ENCODE measurements at places on chromosomes 5 and 9.
A peak's percentile ranks its signal among the peaks of the same experiment; 100 is the strongest.

- no peak for DNase-seq
Measured at GRCh38 chr5:112628214-112628980, 109.3 kb upstream of the APC start.

- no peak for DNase-seq
Measured at GRCh38 chr9:87883990-87884389, 1.3 kb downstream of the SPATA31E1 start.

- DNase-seq, result no peak
Measured at GRCh38 chr9:16266648-16267276, 603.7 kb downstream of the BNC2 start.

GRCh38 chr5:17445185-17445584 lies 52.8 kb upstream of the TAF11L2 start:
- DNase-seq, result no peak

- no peak for DNase-seq
Measured at GRCh38 chr5:55540525-55540924, 5.8 kb upstream of the PLPP1 start.

DNA sequence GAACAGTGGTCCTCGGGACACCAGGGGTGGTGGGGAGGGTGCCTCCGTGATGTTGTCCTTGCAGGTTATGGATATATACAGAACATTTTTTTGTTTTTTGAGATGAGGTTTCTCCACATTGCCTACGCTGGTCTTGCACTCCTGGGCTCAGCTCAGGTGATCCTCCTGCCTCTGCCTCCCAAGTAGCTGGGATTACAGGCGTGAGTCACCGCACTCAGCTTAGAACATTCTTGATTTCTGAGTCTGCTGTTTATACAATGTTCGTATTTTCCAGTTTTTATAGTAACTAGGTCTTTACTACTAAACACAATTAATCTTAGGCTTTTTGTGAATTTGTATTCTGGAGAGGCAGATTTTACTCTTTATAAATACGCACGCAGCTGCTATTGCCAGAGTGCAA lies 6.0 kb downstream of the PMPCA start:
- DNase-seq, result no peak

DNA sequence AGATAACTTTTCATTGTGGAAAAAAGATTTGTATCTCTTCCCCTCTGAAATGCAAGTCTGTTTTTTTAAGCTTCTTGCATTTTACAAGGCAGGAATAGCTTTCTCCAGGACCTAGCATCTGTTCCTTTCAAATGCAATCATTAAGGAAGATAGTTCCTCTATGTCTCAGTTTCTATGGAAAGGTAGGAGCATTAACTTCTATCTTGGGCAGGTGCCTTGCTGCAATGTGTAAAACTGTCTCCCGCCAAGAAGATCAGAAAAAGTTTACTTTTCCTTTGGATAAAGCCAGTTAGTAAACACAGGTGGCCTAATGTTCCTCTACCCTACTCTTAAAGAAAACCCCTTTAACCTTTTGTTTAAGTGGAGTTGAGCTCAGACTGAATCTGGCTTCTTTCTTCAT lies 560.6 kb upstream of the CYLC2 start:
- no peak for DNase-seq

- no peak for DNase-seq
Measured at GRCh38 chr9:38039090-38039906, 29.7 kb downstream of the SHB start.

DNA sequence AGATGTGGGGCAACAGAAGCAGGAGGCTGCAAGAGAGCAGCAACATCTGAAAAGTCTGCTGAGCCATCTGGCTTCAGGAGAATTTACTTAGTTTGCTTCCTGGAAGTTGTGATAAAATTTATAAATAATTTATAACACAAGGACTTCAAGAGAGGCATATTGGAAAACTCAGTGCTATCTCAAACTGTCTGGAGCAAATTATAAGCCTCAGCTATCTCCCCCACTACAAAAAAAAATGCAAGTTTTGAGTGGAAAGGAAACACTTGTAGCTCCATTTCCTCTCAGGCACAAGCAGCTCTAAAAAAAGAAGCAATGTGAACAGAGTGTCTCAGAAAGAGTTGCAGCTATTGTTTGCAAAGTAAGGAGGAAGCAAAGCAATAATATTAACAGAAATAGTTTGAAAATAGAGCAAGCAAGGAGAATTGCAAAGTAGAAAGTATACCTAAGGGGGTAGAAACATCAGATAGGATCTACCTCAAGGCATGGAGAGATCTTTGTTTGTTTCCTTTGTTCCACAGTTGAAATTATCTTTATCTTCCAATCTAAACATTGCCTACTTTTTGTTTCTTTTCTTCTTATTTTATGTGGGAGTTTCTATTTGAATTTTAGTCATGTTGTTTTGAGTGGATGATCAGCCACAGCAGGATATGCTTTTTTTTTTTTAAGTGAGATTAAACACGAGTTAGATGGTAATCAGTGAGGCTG lies 55.9 kb upstream of the IL6ST start:
- DNase-seq, result no peak

- DNase-seq, result no peak
Measured at GRCh38 chr5:82397741-82398320, 119.7 kb upstream of the RPS23 start.

GRCh38 chr9:110939047-110939446 lies 99.2 kb downstream of the LPAR1 start:
- no peak for DNase-seq

DNA sequence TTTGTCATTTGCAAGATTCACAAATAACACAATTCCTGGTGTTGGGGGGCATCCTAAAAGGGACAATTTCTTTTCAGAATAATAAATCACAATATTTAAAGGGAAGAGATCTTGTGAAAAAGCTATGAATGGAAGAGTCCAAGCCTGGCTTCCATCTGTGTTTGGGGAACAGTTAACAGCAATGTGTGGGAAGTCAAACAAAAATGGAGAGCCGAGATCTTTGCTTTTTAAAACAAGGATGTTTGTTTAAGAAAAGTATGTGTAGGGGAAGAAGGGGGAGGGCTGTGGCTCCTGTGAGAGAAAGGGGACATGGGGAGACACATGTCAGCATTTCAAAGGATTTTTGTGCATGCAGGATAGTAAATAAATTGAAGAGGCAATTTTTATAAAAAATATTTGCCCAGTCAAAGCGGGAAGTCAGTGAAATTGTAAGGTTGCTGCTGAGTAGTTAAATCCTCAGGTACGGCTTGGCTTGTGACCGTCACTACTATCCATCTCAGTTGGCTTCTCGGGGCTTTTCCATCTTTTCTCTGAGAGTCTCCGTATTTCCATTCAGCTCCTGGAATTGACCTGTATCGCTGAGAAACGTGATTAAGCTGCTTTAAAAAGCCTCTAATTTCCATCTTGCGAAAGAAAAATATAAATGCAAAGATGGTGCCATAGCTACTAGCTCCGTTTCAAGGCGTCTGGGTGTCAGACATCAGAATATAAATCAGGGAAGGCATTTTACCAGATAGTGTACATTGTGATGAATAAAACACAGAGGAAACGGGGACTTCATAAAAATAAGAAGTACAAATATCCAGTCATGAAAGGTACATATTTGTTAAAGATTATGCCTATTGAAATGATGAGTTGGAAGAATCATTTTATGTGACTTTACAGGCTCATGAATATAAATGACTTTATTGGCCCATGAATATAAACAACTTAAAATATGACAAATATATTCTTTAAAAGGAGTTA lies 52.9 kb upstream of the VCAN start:
- DNase-seq, result no peak

GRCh38 chr5:79886925-79887655 lies 104.0 kb downstream of the MTX3 start:
- DNase-seq, result no peak

- no peak for DNase-seq
Measured at GRCh38 chr9:118058227-118058626, 354.0 kb downstream of the TLR4 start.

DNA sequence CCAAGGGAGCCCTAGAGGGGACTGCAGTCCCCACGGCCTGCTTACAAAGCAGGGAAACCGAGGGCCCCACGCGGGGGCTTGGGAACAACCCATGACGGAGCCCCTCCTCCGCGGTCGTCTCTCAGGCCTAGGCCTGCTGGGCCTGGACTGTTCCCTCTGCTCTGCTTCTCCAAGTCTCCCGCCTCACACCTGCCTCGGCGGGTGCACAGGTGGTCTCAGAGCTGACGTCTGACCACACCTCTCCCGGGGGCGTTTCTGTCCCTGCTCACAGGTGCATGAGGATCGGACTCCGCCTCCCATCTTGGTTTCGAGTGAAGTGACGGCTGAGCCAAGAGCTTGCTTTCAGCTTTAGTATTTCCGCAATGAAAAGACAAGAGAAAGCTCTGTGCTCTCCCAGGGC lies 72.1 kb downstream of the MRPL36 start:
- DNase-seq, result no peak

GRCh38 chr5:72067682-72068470 lies 39.4 kb upstream of the MAP1B start:
- peak; percentile 76 for DNase-seq

GRCh38 chr5:87147441-87147840 lies 120.2 kb upstream of the RASA1 start:
- DNase-seq, result no peak

DNA sequence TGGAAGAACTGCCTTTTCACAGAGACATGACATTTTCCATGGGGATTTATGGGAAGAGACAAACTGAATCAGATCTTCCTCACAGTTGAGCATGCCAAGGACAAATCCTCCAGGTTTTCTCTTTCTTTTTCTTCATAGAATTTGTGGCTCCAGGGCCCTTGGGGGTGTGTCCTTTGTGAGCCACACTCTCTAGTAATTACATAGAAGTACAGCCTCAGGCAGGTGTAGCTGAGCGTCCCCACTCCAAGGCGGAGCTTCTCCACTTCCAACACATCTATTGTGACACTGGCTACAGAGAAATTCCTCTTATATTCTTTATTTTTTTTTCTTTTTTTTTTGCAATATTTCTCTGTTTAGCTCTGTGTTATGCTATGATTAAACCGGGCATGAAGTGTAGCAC lies 420.5 kb upstream of the CD180 start:
- DNase-seq, result no peak

DNA sequence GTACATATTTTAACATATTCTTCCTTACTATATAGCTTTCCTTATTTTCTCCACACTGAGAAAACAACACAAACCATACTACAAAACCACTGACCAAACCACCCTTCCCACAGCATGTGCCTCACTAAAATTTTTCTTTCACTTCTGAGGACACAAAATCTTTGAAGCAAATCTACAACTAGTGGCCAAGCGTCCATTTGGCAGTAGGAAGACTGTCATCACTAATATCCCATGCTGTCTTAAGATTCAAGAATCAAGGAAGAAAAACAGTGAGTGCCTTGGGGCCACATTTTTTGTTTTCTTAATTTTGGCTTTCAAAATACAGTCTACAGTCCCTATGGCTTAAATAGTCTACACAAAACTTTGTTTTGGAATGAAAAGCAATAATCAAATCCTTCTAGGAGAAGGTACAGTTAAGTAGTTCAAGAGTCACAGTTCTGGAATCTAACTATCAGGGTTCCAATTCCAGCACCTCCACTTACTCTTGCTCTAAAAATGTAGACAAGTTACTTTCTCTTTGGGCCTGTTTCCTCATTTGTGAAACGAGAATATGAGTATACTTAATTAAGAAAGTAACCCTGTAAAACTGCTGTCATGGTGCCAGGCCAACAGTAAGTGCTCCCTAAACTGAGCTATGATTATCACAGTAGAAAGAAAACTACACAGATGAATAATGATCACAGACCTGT lies 227.9 kb downstream of the BNC2 start:
- DNase-seq, result no peak

DNA sequence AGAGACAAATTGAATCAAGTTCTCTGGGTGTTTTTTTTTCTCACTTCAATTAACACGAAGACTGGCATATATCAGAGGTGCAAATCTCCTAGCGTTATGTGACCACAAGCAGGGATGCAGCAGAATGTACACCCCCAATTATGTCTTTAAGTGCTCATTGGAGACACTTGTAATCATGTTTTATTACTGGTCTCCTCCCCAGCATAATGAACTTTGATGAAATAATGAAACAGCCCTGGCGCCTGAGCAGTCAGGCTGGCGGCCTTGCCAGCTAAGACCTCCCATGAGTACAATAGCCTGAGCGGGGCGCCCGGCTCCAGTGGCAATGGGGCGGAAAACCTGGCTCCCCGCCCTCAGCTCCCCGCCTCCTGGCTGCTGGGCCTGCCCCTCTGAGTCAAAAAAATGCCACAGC lies 209.4 kb upstream of the MSX2 start:
- no peak for DNase-seq

DNA sequence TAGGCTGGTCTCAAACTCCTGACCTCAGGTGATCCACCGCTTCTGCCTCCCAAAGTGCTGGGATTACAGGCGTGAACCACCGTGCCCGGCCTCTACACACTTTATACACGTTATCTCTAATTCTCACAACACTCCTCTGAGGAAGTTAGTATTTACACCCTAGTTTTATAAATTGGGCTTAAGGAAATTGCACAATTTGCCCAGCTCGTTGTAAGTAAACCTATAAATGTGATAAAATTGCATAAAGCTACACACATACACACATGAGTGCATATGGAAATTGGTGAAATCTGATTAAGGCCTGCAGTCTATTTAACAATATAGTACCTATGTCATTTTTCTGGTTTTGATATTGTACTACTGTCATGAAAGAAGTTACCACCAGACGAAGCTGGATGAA lies 4.4 kb upstream of the SLC4A9 start:
- DNase-seq, result no peak

DNA sequence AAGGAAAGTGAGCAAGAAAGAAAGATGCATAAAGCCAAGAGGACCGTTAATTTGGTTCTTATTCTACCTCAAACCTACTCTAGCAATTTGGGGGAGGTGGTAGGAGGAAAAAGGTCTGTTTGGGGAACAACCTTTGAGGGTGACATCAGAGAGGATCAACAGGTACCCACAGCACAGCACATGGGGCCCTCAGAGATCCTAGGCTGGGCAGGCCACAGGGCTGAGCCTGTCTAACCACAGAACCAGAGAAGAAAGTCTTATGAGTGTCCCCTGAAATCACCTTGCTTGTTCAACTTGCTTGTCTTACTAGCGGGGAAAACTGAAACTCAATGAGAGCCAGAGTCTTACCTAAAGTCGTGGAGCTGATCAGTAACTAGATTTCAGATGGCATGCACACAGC lies 385.2 kb downstream of the SPOCK1 start:
- no peak for DNase-seq

DNA sequence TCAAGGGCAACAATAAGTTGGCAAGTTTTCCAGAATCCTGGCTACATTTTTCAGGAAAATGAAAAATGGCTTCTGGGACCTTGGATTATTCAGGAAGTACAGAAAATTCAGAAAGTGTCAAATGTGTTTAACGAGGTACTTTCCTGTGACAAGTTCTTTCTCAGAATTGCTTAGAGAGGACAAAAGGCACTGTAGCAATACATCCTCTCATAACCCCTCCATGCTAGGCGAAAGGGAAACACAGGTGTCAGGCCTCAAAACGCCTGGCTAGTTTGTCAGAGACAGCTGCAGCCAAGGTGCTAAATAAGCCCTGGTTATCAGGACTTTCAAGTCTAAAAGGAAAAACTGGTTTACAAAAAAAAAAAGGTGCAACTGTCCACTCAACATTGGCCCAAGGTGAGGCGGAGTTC lies 115.2 kb downstream of the GNAQ start:
- no peak for DNase-seq

GRCh38 chr9:106892632-106893031 lies 29.7 kb downstream of the ZNF462 start:
- peak; percentile 97 for DNase-seq
